Cardiac fibroblast (primary cell): ENCODE measurements at places on chromosomes 2 and 18.
A peak's percentile ranks its signal among the peaks of the same experiment; 100 is the strongest.

DNA sequence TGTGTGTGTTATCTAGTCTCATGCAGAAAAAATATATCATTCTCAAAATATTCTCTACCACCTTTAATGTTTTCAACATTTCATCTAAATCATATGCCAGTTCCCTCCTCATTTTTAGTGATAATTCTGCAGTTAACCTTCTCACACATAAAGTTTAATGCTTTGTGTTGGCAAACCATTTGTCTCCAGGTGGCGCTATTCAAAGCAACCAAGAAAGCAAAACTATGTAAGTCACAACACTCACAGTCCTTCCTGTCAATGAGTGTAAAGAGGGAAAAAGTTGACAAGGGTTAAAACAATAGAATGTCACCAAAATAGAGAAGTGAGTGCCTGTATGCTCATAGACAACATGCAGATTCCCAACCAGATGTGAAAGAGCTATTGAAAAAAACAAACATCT lies 961.6 kb upstream of the LRRTM1 start:
- DNase-seq: peak; percentile 1

GRCh38 chr18:24731158-24731557 lies 270.7 kb downstream of the HRH4 start:
- DNase-seq: no peak

- DNase-seq: no peak
Observed at GRCh38 chr18:26708806-26709716, 156.4 kb downstream of the AQP4 start.

GRCh38 chr18:8707556-8708300 lies 2.4 kb downstream of the MTCL1 start:
- DNase-seq: no peak

DNA sequence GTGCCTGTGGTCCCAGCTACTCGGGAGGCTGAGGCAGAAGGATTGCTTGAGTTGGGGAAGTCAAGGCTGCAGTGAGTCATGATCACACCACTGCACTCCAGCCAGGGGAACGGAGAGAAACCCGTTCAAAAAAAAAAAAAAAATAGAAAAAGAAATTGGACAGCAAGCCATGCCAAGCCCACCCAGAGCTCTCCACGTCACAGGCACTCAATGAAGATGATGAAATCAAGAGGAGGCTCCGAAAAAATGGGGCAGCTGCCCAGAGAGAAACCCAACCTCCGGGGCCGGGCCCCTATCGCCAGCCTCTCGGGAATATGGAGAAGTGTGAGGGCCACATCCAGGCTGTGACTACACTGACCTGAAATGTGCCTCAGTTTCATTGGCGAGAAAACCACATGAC lies 40.0 kb downstream of the BIN1 start:
- peak; percentile 83 for DNase-seq

DNA sequence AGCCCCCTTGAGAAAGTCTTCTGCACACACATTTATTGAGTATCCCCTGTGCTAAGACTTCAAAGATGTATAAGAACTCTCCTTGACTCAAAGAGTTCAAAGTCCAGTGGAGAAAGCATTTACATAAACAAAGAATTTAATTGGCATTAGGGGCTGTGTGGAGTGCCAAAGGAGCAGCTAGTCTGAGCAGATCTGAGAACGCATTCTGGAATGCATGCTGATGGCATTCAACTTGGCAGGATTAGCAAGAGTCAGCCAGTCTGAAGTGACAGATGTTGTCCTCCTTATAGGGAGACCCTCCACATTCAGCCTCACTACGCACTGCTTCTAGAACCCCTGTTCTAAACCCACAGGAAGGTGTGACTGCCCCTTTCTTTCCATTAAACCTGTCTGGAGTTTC lies 191.5 kb downstream of the RAD51AP2 start:
- no peak for DNase-seq

GRCh38 chr2:136171223-136171622 lies 53.3 kb upstream of the CXCR4 start:
- DNase-seq: no peak

GRCh38 chr2:63692002-63692606 lies 103.3 kb downstream of the MDH1 start:
- peak; percentile 73 for DNase-seq

DNA sequence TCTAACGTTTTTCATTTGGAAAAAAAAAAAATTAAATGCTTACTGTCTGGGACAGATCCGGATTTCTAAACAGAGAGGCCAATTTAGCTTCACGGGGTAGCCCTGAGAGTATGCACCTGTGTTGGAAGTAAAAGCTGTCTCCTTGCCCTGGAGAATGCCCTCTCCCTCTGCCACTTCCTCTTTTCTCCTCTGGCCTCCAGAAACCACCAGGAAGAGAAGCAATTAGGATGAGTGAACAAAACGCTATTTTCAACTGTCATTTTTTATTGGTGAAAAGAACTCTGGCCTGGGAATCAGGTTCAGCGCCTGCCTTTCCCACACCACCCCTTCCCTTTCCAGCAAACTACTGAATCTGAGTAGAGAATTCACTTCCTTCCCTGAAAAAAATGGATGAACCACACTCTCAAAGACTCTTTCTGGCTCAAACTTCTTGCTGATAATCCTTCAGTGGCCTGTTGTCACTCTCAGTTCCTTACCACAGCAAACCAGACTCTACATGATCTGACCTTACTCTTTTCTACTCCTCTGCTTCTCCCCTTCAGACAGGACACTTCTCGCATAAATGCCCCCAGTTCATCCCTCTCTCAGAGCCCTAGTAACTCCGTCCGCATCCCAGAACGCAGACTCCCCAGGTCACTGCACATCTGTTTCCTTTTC lies 29.8 kb downstream of the KLF7 start:
- DNase-seq: no peak

- DNase-seq: no peak
Observed at GRCh38 chr2:76008001-76008702, 297.4 kb upstream of the GCFC2 start.

GRCh38 chr2:109253217-109253616 lies 124.2 kb downstream of the SH3RF3 start:
- DNase-seq: no peak

DNA sequence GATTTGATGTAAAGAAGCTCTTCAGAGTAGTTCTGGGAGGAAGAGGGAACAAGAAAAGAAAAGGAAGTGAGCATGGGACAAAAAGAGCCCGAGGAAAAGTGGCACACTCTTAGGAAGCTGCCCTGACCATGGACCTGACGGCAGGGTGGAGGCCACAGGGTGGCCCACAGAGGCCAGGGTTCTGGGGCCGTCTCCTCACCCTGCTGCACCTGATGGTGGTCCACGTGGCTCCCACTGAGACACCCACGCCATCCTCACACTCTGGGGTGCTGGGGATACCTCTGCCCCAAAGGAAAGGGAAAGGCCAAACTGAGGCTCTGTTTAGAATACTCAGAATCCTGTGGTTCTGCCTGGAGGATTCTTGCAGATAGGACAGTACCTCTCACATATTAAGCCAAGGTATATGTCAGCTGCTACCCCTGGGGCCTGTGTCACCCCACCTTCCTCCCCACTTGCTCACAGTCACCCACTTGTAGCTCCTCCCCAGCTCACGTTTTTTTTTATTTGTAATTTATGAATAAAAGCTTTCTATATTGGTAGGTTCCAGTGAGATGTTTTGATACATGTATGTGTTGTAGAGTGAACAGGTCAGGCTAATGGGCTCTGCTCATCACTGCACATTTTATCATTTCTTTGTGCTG lies 171.1 kb downstream of the LDLRAD4 start:
- no peak for DNase-seq
